ENCODE measurements at places on chromosomes 4 and X.

DNA sequence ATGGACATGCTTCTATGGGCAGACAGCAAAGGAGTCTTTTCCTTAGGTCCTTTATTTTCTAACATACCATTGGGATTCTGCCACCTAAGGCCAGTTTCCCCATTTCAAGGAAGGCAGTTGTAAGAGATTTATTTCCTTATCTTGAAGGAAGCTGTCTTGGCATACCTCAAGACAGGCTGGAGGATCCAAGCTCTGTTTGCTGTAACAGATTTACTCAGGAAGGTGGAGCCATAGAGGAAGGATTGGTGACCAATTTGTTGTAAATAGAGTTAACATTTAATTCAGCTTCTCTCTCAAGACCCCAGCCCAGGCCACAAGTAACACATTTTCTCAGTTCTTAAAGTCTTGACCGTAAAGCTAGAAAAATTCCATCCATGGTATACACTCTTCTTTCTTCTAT lies 131.6 kb upstream of the TENM3 start:
- no peak for DNase-seq

GRCh38 chrX:53072418-53073114 lies 9.6 kb upstream of the TSPYL2 start:
- no peak for DNase-seq

- DNase-seq = no peak
These were observed 205.9 kb downstream of the STIM2 start for GRCh38 chr4:27066591-27066990.

DNA sequence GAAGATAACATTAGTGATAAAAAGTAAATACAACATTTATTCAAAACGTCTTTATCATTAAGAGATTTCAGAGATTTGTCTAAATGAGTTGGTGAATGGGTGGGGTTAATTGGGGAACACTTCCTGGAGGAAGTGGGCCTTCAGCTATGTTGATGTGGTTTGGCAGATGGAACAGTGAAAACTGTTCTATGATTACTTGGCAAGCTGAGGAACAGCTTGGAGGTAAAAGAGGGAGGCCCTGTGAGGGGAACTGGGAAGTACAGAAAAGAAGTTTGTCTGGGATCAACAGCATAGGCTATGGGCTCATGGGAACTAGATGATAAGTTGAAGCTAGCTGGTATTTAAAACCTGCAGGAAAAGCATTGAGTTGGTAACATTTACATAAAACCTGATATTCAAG lies 26.0 kb downstream of the OCRL start:
- no peak for DNase-seq
